K562 (cell line): ENCODE measurements at places on chromosomes 5 and 9.

DNA sequence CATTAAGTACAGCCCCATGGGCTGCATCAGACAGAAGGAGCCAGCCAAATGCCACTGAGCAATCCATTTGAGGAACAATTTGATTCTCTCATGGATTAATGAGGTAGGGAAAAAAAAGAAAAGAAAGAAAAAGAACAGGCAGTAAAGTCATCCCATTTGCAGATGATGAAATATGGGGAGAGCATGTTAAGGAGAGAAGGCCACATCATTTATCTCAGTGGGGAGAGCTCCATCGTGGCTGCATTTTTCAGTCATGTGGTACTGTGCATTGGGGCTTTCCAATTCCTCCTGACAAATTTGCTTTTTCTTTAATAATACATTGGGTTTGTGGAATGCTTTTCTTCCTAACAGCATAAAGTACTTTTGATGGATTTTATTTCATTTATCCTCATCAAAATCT is 375.2 kb upstream of the TLE4 start:
- DNase-seq = no peak

- no peak for DNase-seq
Observed at GRCh38 chr9:126693428-126693944, 79.8 kb downstream of the LMX1B start.

GRCh38 chr9:105329719-105330062 is 85.2 kb downstream of the SLC44A1 start:
- no peak for DNase-seq

DNA sequence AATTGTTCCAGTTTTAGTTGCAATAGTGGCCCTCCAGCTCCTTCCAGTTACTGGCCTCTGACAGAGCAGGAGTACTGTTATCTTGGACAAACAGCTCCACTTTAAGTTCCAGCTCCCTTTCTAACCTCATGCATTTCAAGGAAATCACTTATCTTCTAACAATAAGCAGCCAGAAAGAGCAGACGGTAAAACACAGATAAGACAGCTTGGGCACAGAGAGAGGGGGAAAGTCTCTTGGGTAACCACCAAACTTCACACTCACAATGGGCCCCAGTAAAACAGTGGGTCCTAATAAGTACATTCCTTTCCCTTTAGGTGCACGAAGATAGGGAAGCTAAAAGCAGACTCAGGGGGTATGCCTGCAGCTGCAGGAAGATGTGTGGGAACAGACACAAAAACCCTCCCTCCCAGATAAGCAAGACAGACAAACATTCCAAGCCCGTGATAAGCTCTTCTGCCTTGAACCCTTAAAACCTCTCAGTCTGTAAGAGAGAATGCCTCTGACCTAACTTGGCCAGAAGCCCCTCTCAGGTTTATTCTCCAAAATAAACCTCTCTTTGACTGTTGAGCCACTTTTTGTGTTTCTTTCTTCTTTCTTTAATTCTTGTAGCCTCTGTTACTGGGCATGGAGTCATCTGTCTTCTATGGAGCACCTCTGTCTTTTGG is 30.8 kb downstream of the OR1J1 start:
- DNase-seq = peak; percentile 52

DNA sequence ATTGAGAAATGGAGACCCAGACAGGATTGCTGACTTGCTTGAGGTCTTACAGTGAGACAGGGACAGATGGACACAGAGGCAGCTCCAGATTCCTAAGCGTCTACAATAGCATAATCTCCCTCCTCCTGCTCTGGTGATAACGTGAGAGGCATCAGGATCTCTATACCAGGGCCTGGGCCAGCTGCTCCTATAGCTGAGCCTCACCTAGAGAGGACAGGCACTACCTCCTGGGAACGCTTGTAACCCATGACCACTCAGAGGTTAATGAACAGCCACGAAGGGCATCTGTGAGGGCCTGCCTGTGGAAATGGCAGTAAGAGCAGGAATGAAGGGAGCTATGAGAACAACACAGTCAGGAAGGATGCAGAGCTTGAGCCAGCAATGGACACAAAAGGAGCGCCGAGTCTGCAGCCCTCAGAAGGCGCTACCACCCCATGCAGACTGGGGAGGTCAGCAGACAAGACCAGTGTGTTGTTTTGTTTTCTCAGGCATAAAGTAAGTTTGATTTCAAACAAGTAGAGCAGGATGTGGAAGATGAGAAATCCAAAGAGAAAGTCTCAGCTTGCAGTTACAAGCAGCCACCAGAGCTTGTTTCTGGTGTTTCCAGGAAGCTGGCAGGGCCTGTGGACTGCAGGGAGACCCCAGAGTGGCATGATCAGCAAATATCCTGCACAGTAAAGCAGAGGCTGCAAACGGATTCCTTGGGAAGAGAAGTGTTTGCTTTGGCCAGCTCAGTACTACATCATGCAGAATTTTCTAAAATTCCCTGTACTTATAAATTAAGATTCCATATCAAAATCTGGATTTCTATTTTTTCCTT is 17.4 kb downstream of the ANKS6 start:
- DNase-seq = no peak

- no peak for DNase-seq
Observed at GRCh38 chr5:92370032-92370431, 986.9 kb upstream of the ARRDC3 start.

GRCh38 chr9:12469084-12469483 is 224.1 kb upstream of the TYRP1 start:
- DNase-seq = no peak

DNA sequence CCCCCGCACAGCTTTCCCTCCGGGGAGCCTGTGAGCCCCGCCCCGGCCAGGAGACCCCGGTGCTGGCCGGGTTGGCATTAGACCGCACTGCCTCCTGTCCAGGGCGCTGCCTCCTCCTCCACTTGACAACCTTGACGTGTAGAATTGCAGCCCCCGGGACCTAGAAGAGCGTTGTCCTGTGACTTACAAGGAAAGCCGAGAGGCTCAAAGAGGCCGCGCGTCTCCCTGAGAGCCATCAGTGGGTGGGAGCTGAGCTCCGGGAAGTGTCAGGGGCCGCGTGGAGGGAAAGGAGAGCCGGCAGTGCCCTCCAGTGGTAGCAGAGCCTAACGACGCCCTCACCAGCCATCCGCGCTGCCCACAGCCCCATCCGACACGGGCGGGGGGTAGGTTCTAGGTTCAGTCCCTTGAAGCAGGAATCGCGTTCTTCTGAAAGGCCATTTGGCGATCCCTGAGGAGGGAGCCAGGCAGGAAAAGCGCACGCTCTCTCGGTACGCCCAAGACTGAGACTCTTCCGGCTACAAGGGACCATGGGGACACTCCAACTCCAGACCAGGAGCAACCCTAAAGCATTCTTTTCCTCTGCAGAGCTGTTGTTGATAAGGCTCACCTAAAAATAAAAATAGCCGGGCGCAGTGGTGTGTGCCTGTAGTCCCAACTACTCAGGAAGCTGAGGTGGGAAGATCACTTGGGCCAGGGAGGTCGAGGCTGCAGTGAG is 40.6 kb upstream of the SAP30L start:
- peak; percentile 86 for DNase-seq

DNA sequence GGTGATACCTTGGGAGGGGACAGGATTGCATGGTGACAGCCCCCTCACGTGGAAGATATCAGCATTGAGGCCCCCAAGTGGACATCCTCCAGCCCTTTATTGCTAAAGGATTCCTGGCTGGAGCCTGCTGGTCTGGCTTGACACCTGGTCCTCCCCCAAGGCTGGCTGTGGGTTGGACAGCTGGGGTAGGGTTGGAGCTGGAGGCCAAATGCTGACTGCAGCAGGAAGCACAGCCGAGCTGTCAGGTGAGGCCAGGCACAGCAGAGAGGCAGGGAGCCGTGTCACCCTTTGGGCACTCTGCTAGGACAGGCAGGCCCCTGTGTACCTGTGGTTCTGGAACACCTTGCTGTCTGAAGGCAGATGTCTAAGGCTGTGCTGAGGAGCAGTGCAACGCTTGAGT is 2.2 kb downstream of the CACFD1 start:
- DNase-seq = no peak

- no peak for DNase-seq
Observed at GRCh38 chr5:30928956-30929355, 264.5 kb upstream of the CDH6 start.

DNA sequence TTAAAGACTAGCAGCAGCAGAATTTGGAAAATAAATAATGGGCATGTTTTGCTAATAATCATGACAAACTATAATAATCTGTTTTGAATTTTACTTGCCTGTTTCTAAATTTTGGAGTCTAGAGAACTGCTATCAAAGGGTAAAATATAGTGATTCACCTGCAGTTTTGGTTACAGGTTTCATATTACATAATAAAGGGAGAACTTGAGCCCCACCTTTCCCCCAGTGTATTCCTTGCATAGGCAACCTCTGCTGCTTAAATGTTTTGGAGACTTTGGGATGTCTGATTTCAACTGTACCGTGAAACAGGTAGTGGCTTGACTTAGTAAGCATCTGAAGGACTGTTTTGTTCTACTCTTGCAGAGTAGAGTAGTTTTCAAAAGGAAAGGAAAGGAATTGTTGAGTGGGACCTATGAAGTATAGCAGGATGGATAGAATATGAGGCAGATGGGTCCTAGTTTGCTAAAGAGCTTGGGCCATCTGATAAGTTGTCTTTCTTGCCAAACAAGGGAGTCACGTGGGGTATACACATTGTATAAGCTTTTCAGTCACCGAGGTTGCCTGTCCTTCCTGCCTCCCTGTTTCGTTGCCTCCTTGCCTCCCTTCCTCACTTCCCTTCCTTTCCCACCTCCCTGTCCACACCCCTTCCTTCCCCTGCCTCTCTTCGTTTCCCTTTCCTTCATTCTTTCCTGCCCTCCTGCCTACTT is 19.1 kb downstream of the CREBRF start:
- DNase-seq = no peak

DNA sequence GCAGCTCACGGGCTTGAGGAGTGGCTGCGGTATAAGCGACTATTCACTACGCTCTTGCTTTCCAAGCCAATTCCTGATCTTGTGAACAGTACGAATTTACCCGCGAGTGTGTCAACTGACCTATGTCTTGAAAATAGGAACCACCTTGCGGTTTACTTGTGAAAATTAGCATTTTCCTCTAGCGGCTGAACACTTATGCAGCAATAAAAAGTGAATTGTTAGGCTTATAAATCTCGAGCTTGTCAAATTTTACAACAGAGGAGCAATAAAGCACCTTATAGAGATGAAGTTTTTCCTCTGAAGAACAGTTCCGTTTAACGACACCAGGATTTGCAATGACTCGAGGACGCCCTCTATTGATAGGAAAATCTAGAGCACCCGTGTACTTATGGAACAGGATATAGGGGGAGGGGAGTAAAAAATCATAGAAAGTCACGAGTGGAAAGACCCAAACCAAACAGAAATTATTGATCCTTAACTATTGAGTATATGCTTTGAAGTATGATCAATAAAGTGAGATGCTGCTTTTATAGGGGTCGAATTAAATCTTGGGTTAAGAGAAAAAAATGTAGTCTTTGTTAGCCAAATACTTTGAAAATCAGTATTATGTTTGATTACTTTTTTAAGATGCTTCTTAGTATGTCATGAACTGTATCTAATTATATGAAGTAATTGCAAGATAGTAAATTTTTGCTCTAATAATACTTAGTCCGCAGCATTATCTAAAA is 1.9 kb upstream of the RGMB start:
- DNase-seq = peak; percentile 70

DNA sequence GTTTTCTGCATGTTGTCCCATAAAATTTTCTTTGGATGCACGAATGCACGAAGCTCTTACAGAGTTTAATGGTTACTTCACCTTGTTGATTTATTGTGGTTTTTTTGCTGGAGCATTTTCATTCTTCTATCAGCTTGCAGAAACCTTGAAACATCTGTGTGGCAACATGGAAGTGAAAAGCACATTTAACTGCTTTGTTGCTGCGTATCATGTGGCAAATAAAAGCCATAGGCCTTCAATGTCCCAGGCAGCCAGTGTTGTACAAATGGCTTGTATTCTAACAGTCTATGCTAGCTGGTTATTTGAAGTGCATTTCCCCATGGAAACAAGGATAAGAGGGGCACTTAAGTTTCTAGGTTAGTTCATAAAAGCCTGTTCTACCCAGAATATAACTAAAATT is 42.5 kb upstream of the RASGRF2 start:
- DNase-seq = no peak

DNA sequence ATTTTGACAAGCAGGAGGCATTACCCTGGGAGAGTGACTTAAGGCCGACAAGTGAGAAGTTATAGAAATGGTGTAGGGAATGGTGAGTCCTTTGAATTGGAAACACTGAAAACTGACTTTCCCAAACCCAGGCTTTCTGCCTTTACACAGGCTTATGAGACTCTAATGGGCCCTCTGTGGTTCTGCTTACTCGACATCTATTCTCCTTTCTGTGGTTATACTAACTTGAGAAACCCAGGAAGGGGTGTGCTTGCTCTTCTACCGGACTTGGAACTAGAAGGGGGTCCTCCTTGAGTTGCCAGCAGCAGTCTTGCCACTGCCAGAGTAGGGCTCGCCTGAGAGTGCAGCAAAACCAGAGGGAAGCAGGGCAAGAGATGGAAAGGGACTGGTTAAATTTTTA is 63.3 kb downstream of the FYB1 start:
- no peak for DNase-seq

DNA sequence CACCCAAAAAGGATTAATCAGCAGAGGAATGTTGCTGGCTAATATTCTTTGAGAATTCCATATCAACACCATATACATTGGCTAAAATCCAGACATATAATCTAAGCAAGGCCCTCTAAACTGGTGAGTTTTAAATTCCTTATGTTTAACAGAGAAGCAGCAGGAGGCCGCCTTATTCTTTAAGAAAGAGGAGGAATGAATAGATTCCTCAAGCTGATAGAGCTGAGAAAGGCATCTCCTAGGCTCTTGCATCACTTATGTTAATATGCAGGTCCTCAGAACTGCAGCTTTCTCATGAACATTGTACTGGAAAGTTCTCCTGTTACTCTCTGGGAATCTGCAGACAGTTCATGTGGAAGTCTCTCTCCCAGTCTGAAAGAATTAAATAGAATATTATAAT is 20.1 kb upstream of the SMARCA2 start:
- no peak for DNase-seq

- no peak for DNase-seq
Observed at GRCh38 chr9:95930277-95930676, 54.8 kb downstream of the ERCC6L2 start.

DNA sequence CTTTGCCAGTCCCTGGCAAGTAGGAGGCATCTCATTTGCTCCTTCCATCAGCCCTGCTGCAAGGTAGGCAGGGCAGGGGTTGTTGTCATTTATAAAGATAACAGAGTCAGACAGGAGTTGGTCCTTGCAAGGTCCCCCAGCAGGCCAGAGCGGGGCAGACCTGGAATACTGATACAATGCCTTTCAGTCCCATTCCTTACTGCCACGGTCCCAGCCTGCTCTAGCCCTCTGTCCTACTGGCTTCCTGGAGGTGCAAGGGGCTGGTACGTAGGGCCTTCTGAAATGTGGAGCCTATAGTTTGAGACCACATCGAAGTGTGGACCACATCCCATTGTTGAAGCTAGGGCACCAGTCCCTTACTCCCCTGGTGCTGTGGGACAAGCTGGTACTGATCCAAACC is 42.8 kb upstream of the PITX1 start:
- DNase-seq = no peak

DNA sequence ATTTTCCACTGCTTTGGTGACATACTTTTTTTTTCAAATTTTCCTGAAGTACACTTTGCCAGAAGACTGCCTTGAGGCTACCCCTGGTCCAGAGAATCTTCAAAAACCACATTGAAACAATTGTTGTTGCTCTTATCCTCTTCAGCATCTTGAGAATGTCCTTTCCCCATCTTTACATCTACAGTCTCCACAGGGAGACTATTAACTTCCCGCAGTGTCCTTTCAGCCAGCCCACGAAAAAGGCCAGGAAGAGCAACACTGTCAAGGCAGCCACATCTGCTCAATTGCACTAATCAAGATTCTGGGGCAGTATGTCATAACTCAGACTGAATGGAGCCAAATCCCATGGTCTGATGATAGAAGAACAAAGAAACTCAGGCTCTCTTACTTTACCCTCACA is 148.3 kb downstream of the ENC1 start:
- DNase-seq = no peak

- DNase-seq = no peak
Observed at GRCh38 chr9:129440435-129441186, 180.3 kb downstream of the C9orf50 start.
